ENCODE measurements at places on chromosomes 11 and 22.

- no peak for DNase-seq
These were observed 3.3 kb upstream of the MMP10 start for GRCh38 chr11:102783720-102784119.

DNA sequence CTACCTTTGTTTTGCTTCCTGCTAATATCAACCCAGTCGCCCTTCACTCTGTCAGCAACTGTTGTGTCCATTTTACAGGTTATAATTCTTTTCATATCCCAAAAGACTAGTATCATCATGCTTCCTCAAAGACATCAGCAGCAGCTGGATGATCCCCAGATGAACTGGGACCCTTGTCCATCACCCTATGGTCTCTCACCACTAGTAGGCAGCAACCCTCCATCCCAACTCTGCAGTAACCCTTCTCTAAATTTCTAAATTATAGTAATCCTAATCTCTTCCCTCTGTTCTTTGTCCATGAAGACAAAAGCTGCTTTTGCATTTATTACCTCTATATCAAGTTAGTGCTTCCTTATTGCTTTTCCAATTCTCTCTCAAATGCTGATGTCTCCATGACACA lies 1025.8 kb downstream of the FAM181B start:
- no peak for DNase-seq

DNA sequence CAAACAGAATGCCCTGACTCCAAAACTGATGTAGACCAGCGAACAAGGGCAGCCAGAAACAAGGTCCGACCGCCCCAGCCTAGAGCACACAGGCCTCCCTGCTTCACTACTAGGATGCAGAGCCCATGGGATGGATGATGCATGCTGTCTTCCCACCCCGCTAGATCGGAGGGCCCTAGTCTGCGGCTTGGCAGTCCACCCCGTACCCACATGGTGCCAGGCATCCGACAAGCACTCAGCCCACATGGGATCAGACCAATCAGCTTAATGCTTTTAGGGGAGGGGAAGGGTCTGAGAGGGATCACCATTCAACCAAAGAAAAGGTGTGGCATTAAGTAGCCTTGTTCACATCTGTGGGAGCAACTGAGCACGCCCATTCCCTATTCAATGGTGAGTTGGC lies 30.6 kb downstream of the PISD start:
- DNase-seq = no peak

GRCh38 chr11:99452075-99452474 lies 431.3 kb downstream of the CNTN5 start:
- no peak for DNase-seq

- DNase-seq = no peak
These were observed 79.4 kb upstream of the LMO1 start for GRCh38 chr11:8342821-8343681.

- no peak for DNase-seq
These were observed 8.0 kb upstream of the FIBIN start for GRCh38 chr11:26985943-26986342.

DNA sequence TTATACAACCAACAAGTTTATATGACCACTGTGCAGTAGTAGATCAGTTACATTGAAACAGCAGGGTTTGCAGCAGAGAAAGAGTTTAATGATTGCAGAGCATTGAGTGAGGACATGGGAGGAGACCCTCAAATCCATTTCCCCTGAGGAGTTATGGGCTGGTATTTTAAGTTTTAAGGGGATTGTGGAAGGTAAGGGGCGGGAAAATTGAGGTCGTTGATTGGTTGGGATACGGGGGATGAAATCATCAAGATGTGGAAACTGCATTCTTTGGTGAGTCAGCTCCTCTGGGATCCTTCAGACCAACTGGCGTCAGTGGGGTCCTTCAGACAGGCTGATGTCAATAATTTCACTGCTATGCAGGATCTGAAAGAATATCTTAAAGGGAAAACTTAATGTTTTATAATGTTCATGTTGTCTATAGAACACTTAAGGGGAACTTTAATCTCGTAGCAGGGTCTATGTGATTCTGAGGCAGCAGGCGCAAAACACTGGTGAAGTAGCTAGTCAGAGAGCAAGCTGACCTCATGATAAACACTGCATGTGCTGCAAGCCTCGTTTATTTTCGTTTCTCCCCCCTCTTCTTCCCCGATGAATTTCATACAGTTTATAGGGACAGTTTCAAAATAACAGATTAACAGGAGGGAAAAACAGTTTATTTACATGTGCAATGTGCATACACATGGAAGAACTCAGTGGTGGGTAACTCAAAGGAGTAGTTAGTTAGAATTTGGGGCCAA lies 17.4 kb upstream of the BACE1-AS start:
- no peak for DNase-seq

- DNase-seq = no peak
These were observed 2.3 kb downstream of the TSPAN4 start for GRCh38 chr11:844693-845644.

DNA sequence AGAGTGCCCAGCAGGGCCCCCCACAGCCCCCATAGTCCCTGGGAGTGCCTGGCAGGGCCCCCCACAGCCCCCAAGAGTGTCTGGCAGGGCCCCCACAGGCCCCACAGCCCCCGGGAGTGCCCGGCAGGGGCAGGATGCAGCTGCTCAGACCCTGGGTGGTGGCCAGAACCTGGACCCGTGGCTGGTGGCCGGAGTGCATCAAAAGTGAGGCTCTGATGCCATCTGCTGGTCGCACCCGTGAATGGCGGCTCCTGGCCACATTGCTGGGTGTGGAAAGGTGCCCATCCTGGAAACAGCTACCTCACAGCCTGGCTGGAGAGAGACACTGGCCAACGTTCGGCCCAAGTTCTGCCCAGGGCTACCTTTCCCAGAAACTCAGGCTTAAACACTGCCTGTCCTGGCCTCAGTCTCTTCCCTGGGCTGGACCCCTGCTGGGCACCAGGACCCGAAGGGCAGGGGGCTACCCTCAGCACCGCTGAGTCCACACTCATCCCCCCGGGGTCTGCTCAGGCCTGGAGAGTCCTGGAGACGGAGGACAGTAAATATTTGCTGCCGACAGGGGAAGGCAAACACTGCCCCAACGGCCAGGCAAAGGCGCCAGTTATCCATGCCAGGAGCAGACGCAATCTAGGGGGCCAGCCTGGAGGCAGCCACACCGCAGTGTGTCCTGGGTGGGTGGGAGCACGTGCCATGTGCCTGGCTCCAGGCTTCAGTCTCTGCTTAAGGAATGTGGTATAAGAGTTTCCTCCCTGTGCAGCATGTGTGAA lies 4.4 kb downstream of the INS start:
- DNase-seq = no peak

DNA sequence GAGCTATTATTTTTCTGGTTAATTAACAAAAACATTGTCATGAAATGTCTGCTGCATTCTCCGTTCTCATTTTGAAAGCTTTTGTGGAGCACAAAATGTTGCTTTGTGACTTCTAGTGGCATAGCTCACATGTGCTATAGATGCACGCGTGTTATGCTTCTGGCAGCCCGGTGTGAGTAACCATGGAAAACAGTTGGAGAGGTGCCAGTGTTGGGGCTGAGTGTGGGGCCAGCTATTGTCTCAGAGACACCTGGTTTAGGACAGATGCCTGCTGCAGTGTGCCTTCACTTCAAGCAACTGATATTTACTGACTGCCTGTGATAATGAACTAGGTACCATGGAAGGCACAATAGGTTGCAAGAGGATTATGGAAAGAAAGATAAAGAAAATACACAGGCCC lies 760.6 kb downstream of the NTM start:
- DNase-seq = peak; percentile 78

- DNase-seq = no peak
These were observed 519.6 kb downstream of the NTM start for GRCh38 chr11:131889760-131890581.

DNA sequence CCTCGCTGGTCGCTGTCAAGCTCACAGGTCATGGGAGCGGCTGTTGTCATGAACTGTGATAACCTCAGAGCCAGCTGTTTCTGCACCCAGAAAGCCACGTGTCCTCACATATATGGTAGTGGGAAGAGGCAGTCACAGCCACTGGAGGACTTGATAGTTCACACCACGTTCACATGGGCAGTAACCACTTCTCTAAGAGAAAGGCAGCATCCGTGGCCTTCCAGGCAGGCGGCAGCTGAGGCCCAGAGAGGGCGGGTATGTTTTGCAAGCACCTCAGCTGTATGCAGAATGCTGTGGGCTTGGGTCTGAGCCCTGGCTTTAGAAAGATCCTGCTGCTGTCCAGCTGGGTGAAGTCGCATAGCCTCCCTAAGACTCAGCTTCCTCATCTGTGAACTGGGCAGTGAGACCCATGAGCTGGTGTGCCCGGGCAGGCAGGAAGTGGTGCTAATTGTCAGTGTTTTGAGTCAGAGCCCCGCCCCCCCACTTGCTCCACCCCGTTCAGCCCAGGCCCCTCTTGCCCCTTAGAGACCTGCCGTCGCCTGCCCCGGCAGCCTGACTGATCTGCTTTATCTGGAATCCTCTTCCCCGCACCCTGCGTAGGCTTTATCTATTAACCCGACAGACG lies 13.3 kb downstream of the TTC38 start:
- DNase-seq = no peak

DNA sequence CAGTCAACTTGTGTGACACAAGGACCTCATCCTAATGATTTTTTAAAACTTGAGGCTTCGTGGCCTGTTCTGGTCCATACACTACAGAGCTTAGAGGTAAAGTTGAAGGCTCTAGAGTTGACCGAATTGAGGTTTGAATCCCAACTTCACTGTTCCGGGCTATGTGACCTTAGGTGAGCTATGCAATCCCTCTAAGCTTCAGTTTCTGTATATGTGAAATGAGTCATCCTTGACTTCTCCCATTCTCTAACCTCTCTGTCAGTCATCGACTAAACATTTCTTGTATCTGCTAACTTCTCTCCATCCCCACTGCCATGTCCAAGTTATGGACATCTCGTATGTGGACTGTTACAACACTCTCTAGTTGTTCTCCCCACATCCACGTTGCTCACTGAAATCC lies 178.2 kb upstream of the TMEM45B start:
- DNase-seq = no peak

GRCh38 chr22:43101306-43101705 lies 9.2 kb upstream of the BIK start:
- no peak for DNase-seq

- DNase-seq = peak; percentile 57
These were observed 133.4 kb downstream of the BBOX1 start for GRCh38 chr11:27174021-27174420.

DNA sequence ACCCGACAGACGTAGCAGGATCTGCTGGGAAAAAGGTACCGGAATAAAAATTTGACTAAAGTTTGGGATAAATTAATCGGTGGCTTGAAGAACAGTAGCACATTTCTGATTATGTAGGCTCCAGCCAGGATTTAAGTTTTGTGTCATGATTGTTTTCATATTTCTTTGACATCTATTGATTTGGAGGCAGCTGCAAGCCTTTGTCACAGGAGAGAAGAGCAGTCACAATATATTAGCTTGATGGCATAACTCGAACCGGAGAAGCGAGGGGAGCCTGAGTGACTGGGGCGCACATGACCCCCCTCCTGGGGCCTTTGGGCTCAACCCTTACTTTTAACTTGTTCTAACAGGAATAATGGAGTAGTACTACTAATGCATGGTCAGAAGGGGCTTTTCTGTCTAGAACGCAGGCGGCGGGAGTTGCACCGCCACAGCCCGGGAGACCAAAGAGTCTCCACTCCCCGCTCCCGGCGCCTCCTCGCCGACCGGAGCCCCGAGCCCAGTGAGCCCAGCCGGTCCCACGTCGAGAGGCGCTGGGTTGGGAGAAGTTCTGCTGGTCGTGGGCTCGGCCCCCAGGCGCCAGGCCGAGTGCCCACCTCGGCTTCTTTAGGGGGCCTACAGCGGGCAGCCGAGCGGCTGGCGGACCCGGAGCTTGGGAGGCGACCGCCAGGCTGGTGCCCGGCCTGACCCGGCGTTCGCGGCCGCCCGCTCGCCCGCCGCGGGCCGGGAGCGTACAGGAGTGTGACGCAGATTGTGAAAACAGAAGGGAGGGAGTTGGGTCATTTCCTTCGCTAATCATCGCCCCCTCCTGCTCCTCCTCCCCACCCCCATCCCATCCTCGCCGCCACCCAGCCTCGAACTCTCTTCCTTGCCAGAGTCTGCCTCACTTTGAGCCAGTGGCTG lies 15.7 kb upstream of the PAX6 start:
- DNase-seq = no peak

Measured in NCI-H187 (cell line).